ENCODE measurements at places on chromosomes 4 and X. TPM values are rescaled to one million over a fixed set of nuclear protein-coding genes. Genes with fewer than 3 reads are reported as not detected.

Gene SCML1
- 6.6 TPM for total RNA-seq

Gene IGBP1
- total RNA-seq: 59.1 TPM

Gene HELQ
- total RNA-seq: 7.2 TPM

Gene CWH43
- not detected for total RNA-seq

Gene ASB5
- not detected for total RNA-seq

Gene ASB11
- total RNA-seq: not detected

Gene CCDC149
- total RNA-seq: 5.8 TPM

GRCh38 chrX:27953171-27953570, 28.1 kb downstream of the DCAF8L1 start:
- H3K27ac ChIP-seq: no peak overlapping the region
- H3K4me1 ChIP-seq: no peaks in the 10 kb centered on the region
- no peaks in the 10 kb centered on the region for H3K27me3 ChIP-seq
- H3K36me3 ChIP-seq: no peaks in the 10 kb centered on the region
- no peak for DNase-seq

- no peak for DNase-seq
- no peaks in the 10 kb centered on the region for H3K36me3 ChIP-seq
- no peaks in the 10 kb centered on the region for H3K27me3 ChIP-seq
Observed at GRCh38 chr4:31100536-31100935, 380.4 kb downstream of the PCDH7 start.

GRCh38 chr4:29553846-29554245, 1166.3 kb upstream of the PCDH7 start:
- no peaks in the 10 kb centered on the region for H3K27me3 ChIP-seq
- no peaks in the 10 kb centered on the region for H3K36me3 ChIP-seq
- no peaks in the 10 kb centered on the region for H3K4me1 ChIP-seq
- no peak overlapping the region for H3K27ac ChIP-seq
- DNase-seq: no peak

DNA sequence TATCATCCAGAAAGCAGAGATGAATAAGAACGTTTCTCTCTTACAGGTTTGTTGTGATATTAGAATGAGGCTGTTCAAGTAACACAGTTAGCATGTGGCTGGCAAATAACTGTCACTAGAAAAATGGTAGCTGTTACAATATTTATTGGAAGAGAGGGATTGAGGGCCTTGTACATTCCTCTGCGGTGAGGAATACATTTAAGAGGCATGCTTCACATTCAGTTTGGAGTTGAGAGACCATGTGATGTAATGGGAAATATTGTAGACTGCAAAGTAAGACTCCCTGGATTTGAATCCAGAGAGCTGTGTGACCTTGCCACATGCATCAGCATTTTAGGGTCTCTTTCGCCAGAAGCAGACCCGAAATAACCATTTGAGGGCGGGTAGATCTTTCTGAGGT, 104.8 kb upstream of the KIT start:
- H3K27me3 ChIP-seq: no peaks in the 10 kb centered on the region
- DNase-seq: peak; percentile 80
- no peaks in the 10 kb centered on the region for H3K36me3 ChIP-seq
- no peak overlapping the region for H3K27ac ChIP-seq

GRCh38 chr4:152586668-152587067, 50.8 kb upstream of the FBXW7 start:
- H3K4me1 ChIP-seq: peaks cover 21% of the 10 kb centered on the region
- H3K4me3 ChIP-seq: no peak overlapping the region
- H3K27ac ChIP-seq: no peak overlapping the region
- no peak for DNase-seq
- no peaks in the 10 kb centered on the region for H3K27me3 ChIP-seq
- H3K36me3 ChIP-seq: no peaks in the 10 kb centered on the region

GRCh38 chr4:1715002-1715758, 3.1 kb upstream of the SLBP start:
- peak; percentile 50 for DNase-seq
- H3K27me3 ChIP-seq: no peaks in the 10 kb centered on the region
- no peaks in the 10 kb centered on the region for H3K36me3 ChIP-seq
- no peak overlapping the region for H3K4me3 ChIP-seq
- 0 out of 2 replicates have a peak overlapping the region, but pooled peaks have one; percentile 19 for H3K27ac ChIP-seq

GRCh38 chr4:51885363-51885762, 42.4 kb downstream of the DCUN1D4 start:
- peaks cover 51% of the 10 kb centered on the region for H3K36me3 ChIP-seq
- H3K4me3 ChIP-seq: no peak overlapping the region
- H3K27me3 ChIP-seq: no peaks in the 10 kb centered on the region
- no peak overlapping the region for H3K27ac ChIP-seq
- no peaks in the 10 kb centered on the region for H3K4me1 ChIP-seq
- peak; percentile 57 for DNase-seq

DNA sequence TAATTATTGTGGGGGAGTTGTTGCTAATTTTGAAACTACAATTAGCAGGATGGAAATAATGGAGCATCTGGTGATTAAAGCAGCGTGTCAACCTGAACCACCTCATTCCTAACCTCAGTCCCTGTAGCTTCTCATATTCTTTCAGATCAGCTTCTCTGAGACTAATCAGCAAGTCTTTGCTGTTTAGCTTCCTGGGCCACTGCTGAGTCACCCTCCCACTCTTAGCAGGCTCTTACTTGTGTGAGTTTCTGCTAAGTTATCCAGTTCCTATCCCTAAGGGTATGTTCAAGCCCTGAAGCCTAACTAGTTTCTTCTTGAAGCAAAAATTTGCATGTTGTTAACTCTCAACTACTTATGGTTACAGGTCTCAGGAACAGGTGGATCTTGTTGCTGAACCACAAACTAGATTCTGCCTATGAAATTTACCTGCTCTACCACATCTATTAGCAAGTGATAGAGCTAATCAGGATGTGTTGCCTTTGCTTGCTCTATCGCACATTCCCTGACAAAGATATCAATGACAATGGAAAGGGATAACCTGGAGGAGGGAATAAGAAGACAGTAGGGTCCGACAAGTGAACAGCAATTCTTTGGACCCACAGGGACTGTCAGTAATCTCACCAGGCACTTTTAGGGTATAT, 134.2 kb downstream of the EIF4E start:
- H3K27me3 ChIP-seq: no peaks in the 10 kb centered on the region
- no peak overlapping the region for H3K27ac ChIP-seq
- H3K4me1 ChIP-seq: peaks cover 8% of the 10 kb centered on the region
- no peak overlapping the region for H3K4me3 ChIP-seq

GRCh38 chr4:151584101-151584500, 175.1 kb downstream of the FHIP1A start:
- H3K27ac ChIP-seq: no peak overlapping the region
- no peak for DNase-seq
- H3K27me3 ChIP-seq: no peaks in the 10 kb centered on the region
- H3K4me3 ChIP-seq: no peak overlapping the region
- H3K4me1 ChIP-seq: no peaks in the 10 kb centered on the region
- no peaks in the 10 kb centered on the region for H3K36me3 ChIP-seq

DNA sequence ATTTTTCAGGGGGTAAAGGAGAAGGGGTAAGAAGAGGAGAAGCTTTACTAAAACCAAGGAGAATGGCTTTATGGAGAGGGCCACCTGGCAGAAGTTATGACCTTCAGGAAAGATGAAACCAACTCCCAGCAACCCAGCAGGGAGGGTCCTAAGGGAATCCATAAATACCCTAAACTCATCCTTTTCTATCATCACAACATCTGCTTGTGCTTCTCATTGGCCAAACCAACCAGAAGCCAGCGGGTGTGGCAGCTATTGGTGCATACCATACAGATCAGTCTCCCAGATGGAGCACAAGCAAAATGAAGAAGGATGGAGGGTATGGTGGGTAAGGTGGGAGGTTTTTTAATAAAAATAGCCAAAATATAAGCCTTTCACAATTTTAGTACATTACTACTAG, 58.5 kb upstream of the ARSJ start:
- H3K27ac ChIP-seq: no peak overlapping the region
- H3K36me3 ChIP-seq: no peaks in the 10 kb centered on the region
- H3K4me3 ChIP-seq: no peak overlapping the region
- peaks cover 12% of the 10 kb centered on the region for H3K4me1 ChIP-seq
- DNase-seq: no peak
- no peaks in the 10 kb centered on the region for H3K27me3 ChIP-seq

- no peaks in the 10 kb centered on the region for H3K36me3 ChIP-seq
- H3K4me3 ChIP-seq: no peak overlapping the region
- no peak for DNase-seq
- H3K27ac ChIP-seq: no peak overlapping the region
- no peaks in the 10 kb centered on the region for H3K4me1 ChIP-seq
- H3K27me3 ChIP-seq: no peaks in the 10 kb centered on the region
Observed at GRCh38 chr4:27616166-27616565, 755.5 kb downstream of the STIM2 start.

GRCh38 chr4:174214101-174214878, 69.2 kb downstream of the FBXO8 start:
- no peak overlapping the region for H3K27ac ChIP-seq
- H3K4me1 ChIP-seq: peaks cover 19% of the 10 kb centered on the region
- H3K27me3 ChIP-seq: peaks cover 8% of the 10 kb centered on the region
- H3K36me3 ChIP-seq: no peaks in the 10 kb centered on the region
- DNase-seq: peak; percentile 39

DNA sequence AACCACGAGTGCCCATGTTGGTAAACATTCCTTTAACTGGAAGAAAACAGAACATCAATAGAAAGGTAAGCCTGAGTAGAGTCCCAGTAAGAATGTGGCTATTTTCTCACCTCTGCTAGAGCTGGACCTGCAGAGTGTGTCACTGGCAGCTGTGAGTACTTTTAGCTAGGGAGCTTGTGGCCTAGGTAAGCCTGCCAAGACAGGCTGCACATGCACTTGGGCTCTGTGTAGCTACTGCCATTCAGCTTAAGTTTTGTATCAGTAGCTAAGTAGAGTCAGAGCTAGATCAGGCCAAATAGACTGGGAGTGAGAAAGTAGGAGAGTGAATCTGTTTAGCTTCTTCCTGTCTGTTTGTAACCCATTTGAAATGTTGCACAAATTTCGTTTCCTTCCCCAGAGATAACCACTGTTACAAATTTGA, 35.3 kb downstream of the RBPJ start:
- H3K36me3 ChIP-seq: no peaks in the 10 kb centered on the region
- H3K27me3 ChIP-seq: no peaks in the 10 kb centered on the region
- no peak overlapping the region for H3K4me3 ChIP-seq
- DNase-seq: peak; percentile 49
- peaks cover 17% of the 10 kb centered on the region for H3K4me1 ChIP-seq
- no peak overlapping the region for H3K27ac ChIP-seq

DNA sequence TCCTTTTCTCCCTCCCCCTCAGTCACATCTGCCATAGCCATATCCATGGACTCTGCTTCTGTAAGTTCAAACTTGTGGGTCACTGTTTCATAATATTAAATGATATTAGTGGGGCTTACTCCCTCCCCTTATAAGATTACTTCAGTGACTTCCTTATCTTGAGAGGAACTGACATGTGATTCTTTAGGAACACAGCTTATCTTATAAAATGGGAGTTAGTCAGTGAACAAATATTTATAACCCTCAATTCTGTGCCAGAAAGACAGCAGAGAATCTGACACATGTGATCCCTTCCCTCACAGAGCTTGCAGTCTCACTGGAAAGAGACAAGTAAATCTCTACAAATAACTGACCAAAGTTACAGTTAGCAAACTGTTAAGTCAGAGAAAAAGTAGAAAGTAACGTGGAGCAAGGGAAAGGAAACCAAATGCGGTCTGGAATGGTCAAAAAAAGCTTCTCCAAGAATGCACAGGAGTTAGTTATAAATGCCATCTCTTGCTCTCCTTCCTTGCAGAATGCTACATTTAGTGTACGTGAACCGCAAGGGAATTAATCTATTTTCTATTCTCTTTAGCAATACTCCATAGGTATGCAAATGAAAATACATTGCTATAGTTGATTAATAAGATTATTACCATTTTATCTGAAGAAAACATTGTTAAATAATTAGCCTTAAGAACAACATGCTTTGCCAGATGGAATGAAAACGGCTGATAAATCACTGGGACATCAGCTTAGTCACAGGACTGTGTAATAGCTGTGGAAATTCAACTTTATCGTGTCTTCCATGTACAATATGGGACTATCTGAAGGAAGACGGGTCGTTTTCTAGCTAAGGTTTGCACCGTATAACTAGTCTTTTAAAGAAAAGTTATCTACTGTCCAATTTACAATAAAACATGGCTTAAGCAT, 29.0 kb downstream of the SGMS2 start:
- 0 out of 2 replicates have a peak, but pooled peaks cover under 1% of the 10 kb centered on the region for H3K36me3 ChIP-seq
- H3K27ac ChIP-seq: peak overlapping the region; percentile 85
- peak overlapping the region; percentile 61 for H3K4me3 ChIP-seq
- peaks cover 31% of the 10 kb centered on the region for H3K4me1 ChIP-seq
- H3K27me3 ChIP-seq: no peaks in the 10 kb centered on the region

DNA sequence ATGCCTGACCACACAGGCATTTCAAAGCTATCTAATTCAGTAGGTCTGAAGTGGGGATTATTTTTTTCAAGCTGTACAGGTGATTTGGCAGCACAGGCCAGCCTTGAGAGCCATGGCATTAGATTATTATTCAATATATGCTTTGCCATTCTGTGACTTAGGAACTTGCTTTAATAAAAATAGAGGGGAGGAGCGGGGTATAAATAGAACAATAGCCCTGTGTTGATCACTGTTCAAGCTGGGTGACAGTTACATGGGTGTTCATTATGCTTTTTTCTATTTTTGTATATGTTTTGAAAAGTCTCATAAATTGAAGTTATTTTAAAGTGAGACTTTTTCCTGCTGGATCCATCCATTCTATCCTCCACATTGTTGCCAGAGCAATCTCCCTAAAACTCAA, 20.3 kb downstream of the HUWE1 start:
- DNase-seq: no peak
- H3K36me3 ChIP-seq: peaks cover 9% of the 10 kb centered on the region
- no peak overlapping the region for H3K4me3 ChIP-seq
- no peaks in the 10 kb centered on the region for H3K4me1 ChIP-seq
- H3K27ac ChIP-seq: no peak overlapping the region

DNA sequence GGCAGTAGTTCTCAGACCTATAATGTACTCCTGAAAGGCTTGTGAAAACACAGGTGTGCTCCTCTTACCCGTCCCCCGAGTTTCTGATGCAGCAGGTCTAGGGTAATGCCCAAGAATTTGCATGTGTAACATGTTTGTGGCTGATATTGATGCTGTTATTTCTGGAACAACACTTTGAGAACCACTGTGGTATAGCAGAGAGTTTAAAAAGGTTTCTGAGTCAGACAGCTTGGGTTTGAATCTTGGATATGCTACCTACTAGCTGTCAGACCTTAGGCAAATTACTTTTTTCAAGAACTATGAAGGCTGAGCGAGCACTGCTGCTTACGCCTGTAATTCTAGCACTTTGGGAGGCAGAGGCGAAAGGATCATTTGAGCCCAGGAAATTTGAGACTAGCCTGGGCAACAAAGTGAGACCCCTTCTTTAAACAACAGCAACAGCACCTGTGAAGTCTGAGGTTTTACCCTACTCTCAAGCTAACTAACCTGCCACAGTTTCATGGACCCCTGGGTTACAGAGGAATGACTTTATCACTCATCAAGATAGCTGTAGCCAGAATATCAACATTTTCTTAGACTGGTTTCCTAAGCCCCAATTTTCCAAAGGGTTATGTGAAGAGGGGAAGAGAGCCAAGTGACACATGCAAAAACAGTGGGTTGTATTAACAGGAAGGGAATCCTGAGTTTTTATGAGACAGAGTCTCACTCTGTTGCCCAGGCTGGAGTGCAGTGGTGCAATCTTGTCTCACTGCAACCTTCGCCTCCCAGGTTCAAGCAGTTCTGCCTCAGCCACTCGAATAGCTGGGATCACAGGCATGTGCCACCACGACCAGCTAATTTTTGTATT, 5.1 kb downstream of the AFF1 start:
- no peaks in the 10 kb centered on the region for H3K36me3 ChIP-seq
- peak; percentile 67 for DNase-seq
- peak overlapping the region; percentile 7 for H3K27ac ChIP-seq
- peaks cover 41% of the 10 kb centered on the region for H3K4me1 ChIP-seq
- no peaks in the 10 kb centered on the region for H3K27me3 ChIP-seq
